ENCODE measurements at places on chromosomes 5 and 9. TPM values are rescaled to one million over a fixed set of nuclear protein-coding genes. Genes with fewer than 3 reads are reported as not detected.
A peak's percentile ranks its signal among the peaks of the same experiment; 100 is the strongest.

DNA sequence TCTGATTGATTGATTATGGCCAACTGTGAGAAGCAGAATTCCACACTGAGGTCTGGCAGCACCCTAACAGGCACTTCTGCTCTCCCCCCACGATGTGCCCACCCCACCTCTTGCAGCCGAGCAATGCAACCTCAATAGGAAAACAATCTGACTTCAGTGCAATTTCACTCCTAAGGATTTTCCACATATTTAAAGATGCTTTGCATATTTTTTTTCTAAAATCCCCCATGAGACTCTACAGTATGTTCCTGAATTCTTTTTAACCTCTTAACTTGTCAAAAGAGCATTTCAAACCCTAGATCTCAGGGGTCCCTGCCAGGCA, 243.1 kb downstream of the AUH start:
- H3K27ac ChIP-seq: no peak overlapping the region
- H3K27me3 ChIP-seq: no peaks in the 10 kb centered on the region
- no peaks in the 10 kb centered on the region for H3K36me3 ChIP-seq
- no peak overlapping the region for H3K4me3 ChIP-seq
- DNase-seq: no peak

- H3K4me1 ChIP-seq: peaks cover 12% of the 10 kb centered on the region
- peak overlapping the region; percentile 87 for H3K27ac ChIP-seq
- H3K36me3 ChIP-seq: no peaks in the 10 kb centered on the region
- H3K27me3 ChIP-seq: no peaks in the 10 kb centered on the region
- DNase-seq: no peak
- H3K4me3 ChIP-seq: no peak overlapping the region
Observed at GRCh38 chr9:107491081-107492053, 1.8 kb upstream of the KLF4 start.

SGCD gene
- 0.28 TPM for total RNA-seq

LSM11 gene
- total RNA-seq: 6.8 TPM

DNA sequence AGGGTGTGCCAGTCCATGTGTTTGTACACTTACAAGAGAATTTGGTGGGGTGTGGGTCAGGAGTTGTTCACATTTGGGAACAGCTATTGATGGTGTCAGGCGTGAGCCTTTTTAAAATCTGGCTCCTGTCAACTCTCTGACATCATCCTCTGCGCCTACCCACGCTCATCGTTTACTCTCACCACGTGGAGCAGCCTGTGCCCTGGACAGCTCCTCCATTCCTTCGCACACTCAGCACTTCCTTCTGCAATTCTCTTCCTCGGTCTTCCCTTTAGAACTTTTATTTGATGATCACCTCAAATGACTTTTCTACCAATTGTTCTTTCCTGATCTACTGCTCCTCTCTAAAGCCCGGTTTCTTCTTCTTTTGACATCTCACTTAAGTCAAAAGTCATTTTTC, 42.1 kb upstream of the GNAQ start:
- no peaks in the 10 kb centered on the region for H3K27me3 ChIP-seq
- H3K4me3 ChIP-seq: no peak overlapping the region
- no peak for DNase-seq
- H3K4me1 ChIP-seq: no peaks in the 10 kb centered on the region
- no peaks in the 10 kb centered on the region for H3K36me3 ChIP-seq

GRCh38 chr9:94160594-94161501, 76.6 kb downstream of the PTPDC1 start:
- H3K27me3 ChIP-seq: no peaks in the 10 kb centered on the region
- H3K36me3 ChIP-seq: no peaks in the 10 kb centered on the region
- DNase-seq: peak; percentile 37

NDOR1 gene
- 31.8 TPM for total RNA-seq

DNA sequence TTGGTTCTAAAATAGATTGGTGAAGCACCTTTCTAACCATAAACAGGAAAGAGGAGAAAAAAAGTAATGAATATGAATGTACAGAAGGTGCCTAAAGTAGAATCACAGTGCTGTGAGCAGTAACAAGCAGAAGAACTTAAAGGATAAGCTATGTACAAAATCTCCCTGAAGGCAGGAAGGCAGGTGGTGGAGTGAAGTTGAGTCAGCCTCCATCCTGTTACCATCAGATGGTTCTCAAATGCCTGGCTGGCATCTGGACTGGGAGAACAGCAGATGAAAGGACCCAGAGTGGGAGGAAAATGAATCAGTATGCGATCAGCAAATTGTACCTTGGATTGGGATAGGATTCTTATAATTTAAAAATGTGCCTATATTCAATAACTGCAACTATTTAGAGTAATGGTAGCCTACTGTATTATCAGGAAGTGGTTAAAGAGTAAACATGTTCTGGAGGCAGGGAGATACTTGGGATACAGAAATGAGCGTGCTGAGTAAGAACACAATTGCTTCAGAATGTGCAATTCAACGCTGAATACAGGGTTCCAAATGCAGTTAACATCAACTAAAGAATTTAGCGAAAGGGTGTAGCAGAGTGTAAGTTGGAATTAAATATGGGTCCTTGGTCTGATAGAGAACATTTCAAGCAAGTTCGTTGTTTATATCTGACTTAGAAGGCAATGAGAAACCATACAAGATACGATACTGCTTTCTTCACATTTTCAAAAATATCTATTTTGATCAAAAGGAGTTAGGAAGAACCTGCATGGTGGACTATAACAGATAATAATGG, 21.1 kb upstream of the FER start:
- H3K36me3 ChIP-seq: no peaks in the 10 kb centered on the region
- H3K4me3 ChIP-seq: peak overlapping the region; percentile 89
- no peaks in the 10 kb centered on the region for H3K27me3 ChIP-seq
- peaks cover 11% of the 10 kb centered on the region for H3K4me1 ChIP-seq
- DNase-seq: no peak

DNA sequence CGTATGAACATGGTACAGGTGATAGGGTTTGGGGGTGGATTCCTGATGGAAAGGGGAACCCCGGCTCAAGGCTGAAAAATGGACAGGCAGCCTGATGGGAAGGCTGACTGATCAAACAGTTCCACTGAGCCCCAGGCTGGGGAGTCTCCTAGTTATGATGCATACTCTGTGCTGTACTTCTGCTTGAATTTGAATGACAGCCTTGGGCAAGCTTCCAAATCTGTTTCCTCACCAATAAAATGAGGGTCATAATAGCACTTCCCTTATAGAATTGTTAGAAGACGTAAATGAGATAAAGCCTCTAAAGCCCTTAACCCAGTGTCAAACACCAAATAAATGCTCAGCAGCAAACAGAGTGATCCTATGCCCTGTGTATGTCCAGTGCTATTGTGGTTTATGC, 478.5 kb upstream of the DMAC1 start:
- H3K27me3 ChIP-seq: no peaks in the 10 kb centered on the region
- no peak overlapping the region for H3K27ac ChIP-seq
- H3K36me3 ChIP-seq: no peaks in the 10 kb centered on the region
- H3K4me1 ChIP-seq: no peaks in the 10 kb centered on the region
- DNase-seq: no peak

- H3K27ac ChIP-seq: no peak overlapping the region
- H3K4me1 ChIP-seq: no peaks in the 10 kb centered on the region
- H3K4me3 ChIP-seq: no peak overlapping the region
- H3K36me3 ChIP-seq: no peaks in the 10 kb centered on the region
- DNase-seq: no peak
Observed at GRCh38 chr5:110053824-110054223, 364.1 kb downstream of the MAN2A1 start.

FST gene
- 0.77 TPM for total RNA-seq

STPG3 gene
- not detected for total RNA-seq

ADAMTS19 gene
- total RNA-seq: 2.4 TPM

- no peaks in the 10 kb centered on the region for H3K27me3 ChIP-seq
- H3K4me1 ChIP-seq: peaks cover 45% of the 10 kb centered on the region
- H3K27ac ChIP-seq: peak overlapping the region; percentile 80
- peak overlapping the region; percentile 12 for H3K4me3 ChIP-seq
Observed at GRCh38 chr5:36605241-36605640, 1.2 kb upstream of the SLC1A3 start.

- no peaks in the 10 kb centered on the region for H3K36me3 ChIP-seq
- H3K4me1 ChIP-seq: peaks cover 35% of the 10 kb centered on the region
- DNase-seq: no peak
- no peak overlapping the region for H3K4me3 ChIP-seq
- H3K27ac ChIP-seq: peak overlapping the region; percentile 82
Observed at GRCh38 chr9:19162026-19162366, 34.7 kb upstream of the PLIN2 start.

GRCh38 chr5:107389775-107390148, 281.0 kb downstream of the EFNA5 start:
- no peaks in the 10 kb centered on the region for H3K27me3 ChIP-seq
- no peak overlapping the region for H3K4me3 ChIP-seq
- H3K4me1 ChIP-seq: peaks cover 31% of the 10 kb centered on the region

FOXD4L6 gene
- total RNA-seq: not detected

DNA sequence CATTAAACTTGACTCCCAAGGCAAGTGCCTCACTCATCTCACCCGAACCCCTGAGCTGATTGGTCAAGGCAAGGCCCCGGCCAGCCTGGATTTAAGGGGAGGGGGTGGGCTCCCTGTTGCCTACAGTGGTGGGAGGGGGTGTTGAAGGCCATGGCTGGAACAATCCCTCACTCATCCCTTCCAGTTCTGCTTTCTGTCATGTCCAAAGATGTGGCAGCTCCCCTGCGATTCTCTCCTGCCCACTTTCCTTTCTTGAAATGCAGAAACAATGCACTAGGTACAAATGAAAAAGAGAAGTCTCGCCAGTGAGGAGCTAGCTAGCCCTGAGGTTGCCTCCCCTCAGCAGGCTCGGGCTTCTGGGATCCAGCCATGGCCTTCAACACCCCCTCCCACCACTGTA, 240.9 kb downstream of the SYK start:
- peaks cover 15% of the 10 kb centered on the region for H3K4me1 ChIP-seq
- DNase-seq: no peak
- H3K4me3 ChIP-seq: no peak overlapping the region
- no peaks in the 10 kb centered on the region for H3K36me3 ChIP-seq

MYORG gene
- total RNA-seq: 37.3 TPM

STOM gene
- total RNA-seq: 33.1 TPM

- H3K4me1 ChIP-seq: no peaks in the 10 kb centered on the region
- no peak for DNase-seq
- no peak overlapping the region for H3K27ac ChIP-seq
- H3K4me3 ChIP-seq: no peak overlapping the region
Observed at GRCh38 chr9:8012986-8013385, 213.4 kb upstream of the DMAC1 start.

PCDHA4 gene
- 0.07 TPM for total RNA-seq

DNA sequence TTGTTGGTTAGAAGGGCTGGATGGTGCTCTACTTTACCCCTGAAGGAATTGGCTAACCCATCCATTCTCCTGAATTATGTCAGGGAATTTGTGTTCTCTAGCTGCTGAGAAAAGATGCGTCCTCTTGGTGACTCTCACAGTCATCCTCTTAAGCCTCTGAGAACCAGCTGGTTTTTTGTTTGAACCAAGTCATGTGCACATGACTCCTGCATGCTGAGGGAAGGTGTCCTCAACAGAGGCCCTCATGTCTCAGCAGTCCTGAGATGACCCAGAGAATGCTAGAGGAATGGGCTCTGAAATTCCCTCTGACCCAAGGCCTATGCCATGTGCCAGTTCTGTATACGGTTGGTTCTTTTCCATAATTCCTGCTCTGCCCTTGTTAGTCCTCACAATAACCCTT, 10.4 kb upstream of the C5orf63 start:
- H3K27me3 ChIP-seq: no peaks in the 10 kb centered on the region
- H3K27ac ChIP-seq: no peak overlapping the region
- no peak for DNase-seq
- H3K4me3 ChIP-seq: no peak overlapping the region

GRCh38 chr9:109448223-109448622, 49.9 kb downstream of the PTPN3 start:
- no peak overlapping the region for H3K27ac ChIP-seq
- no peaks in the 10 kb centered on the region for H3K36me3 ChIP-seq
- peaks cover 9% of the 10 kb centered on the region for H3K4me1 ChIP-seq
- no peak for DNase-seq
- no peak overlapping the region for H3K4me3 ChIP-seq

COL23A1 gene
- total RNA-seq: 0.18 TPM

GRCh38 chr5:100306000-100306399, 229.2 kb upstream of the FAM174A start:
- no peak overlapping the region for H3K4me3 ChIP-seq
- no peaks in the 10 kb centered on the region for H3K27me3 ChIP-seq
- DNase-seq: no peak
- no peaks in the 10 kb centered on the region for H3K4me1 ChIP-seq
- no peak overlapping the region for H3K27ac ChIP-seq

GRCh38 chr5:45484781-45485180, 211.4 kb downstream of the HCN1 start:
- H3K36me3 ChIP-seq: no peaks in the 10 kb centered on the region
- H3K27ac ChIP-seq: no peak overlapping the region

DNA sequence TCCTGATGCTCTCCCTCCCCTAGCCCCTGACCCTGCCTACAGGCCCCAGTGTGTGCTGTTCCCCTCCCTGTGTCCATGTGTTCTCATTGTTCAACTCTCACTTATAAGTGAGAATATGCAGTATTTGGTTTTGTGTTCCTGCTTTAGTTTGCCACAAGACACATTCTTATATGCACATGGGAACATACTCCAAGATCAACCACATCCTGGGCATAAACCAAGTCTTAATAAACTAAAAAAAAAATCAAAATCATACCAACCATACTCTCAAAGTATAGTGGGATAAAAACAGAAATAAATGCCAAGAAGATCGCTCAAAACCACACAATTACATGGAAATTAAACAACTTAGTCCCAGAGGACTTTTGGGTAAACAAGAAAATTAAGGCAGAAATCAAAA, 11.2 kb upstream of the ZCCHC9 start:
- no peak for DNase-seq
- H3K36me3 ChIP-seq: peaks cover 2% of the 10 kb centered on the region
- H3K27me3 ChIP-seq: no peaks in the 10 kb centered on the region

- H3K4me3 ChIP-seq: no peak overlapping the region
- H3K4me1 ChIP-seq: peaks cover 9% of the 10 kb centered on the region
- H3K27me3 ChIP-seq: no peaks in the 10 kb centered on the region
- DNase-seq: peak; percentile 59
- H3K36me3 ChIP-seq: no peaks in the 10 kb centered on the region
- H3K27ac ChIP-seq: peak overlapping the region; percentile 48
Observed at GRCh38 chr9:98306384-98307145, 51.1 kb upstream of the TBC1D2 start.

GRCh38 chr5:137336565-137337120, 162.5 kb downstream of the SPOCK1 start:
- H3K27ac ChIP-seq: no peak overlapping the region
- H3K4me3 ChIP-seq: no peak overlapping the region
- no peaks in the 10 kb centered on the region for H3K27me3 ChIP-seq
- H3K36me3 ChIP-seq: no peaks in the 10 kb centered on the region

DNA sequence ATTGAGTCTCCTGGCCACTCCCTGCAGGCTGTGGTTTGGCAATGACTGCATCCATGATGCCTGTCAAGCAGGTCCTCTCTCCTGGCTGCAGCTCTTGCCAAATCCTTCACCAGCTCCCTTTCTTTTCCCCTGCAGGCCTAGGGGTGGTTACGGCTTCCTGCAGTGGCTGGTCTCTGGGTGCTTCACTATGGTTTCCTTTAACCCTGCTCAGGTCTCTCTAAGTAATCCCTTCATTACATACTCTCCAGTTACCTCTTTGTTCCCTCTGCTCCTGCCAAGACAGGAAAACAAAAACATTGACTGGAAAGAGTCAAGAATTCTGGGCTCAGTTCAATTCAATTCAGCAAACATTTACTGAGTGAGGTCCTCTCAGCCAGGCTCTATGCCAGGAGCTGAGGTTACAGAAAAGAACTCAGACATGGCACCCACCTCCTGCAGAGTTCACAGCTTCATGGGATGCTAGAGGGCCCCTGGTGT, 19.8 kb upstream of the PTPN3 start:
- no peak overlapping the region for H3K4me3 ChIP-seq
- no peaks in the 10 kb centered on the region for H3K36me3 ChIP-seq
- no peak for DNase-seq
- no peaks in the 10 kb centered on the region for H3K27me3 ChIP-seq

- no peaks in the 10 kb centered on the region for H3K36me3 ChIP-seq
Observed at GRCh38 chr9:118170032-118170955, 466.1 kb downstream of the TLR4 start.

Measured in Caco-2 (cell line).